ENCODE measurements at places on chromosomes 5 and 9.
A peak's percentile ranks its signal among the peaks of the same experiment; 100 is the strongest.

DNA sequence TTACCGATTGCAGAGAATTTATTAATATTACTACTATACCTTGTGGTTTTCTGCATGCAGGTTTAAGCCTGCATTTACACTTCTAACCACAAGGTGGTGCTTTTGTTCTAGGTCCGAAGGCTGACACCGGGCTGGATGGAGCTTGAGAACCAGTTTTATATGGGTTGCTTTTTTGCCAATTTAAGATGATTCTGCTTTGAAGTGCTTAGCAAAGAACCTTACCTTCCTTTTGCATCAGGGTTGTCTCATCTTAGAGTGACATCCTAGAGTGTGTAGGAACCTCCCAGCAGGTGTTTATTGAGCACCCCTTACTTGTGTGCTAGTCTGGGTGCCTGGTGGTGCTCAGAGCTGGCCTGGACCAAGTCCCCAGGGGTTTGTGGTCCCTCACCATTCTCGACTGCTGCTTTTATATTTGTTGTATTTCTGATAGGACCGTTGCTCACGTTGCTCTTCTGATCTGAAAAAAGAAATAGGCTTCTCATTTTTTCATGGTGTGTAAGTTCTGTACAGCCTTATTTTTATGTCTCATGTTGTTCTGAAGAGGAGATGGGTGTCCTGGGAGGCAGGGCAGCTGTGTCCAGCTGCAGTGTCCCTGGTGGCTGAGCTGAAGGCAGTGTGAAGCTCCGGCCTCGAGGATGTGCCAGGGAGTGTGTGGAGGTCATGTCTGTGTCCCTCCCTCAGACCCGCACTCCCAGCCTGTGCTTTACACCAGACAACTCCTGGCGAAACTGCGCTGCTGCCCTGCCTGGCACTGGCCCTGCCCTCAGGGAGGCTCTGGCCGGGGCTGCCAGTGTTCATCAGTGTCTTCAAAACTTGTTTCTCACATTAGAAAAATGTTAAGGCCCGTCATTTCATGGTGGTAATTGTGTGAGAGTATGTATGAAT is 54.3 kb downstream of the EHMT1 start:
- DNase-seq, result peak; percentile 31

DNA sequence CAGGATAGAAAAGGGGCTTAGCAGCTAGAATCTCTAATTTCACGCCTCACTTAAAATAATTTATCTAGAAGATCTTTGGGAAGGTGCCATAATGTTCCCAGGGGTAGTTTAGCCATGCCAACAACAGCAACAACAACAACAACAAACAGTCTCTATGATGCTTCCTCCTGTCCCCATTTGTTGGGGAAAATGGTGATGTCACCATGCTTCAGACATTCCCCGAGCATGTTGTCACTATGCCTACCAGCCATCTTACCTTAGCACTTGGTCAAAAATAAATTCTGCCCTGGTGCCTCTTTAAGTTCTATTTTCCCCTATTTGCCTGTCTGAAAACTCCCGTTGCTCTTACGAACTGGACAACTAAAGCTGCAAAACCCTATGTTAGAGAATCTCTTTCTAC is 76.6 kb downstream of the KCNN2 start:
- DNase-seq, result no peak

DNA sequence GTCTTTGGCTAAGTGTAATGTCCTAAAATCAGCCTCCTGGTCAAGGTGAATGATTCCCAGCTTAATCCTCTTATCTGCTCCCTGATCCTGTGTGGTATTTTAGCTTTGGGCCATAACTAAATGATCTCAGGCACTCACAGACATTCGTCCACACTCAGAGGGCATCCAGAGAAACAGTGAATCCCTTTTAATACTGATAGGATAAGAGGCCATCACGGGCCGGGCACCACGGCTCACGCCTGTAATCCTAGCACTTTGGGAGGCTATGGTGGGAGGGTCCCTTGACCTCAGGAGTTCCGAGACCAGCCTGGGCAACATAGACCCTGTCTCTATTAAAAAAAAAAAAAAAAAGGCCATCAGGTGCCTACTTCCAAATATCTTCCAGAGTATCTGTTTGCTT is 6.3 kb downstream of the PDCL start:
- no peak for DNase-seq

DNA sequence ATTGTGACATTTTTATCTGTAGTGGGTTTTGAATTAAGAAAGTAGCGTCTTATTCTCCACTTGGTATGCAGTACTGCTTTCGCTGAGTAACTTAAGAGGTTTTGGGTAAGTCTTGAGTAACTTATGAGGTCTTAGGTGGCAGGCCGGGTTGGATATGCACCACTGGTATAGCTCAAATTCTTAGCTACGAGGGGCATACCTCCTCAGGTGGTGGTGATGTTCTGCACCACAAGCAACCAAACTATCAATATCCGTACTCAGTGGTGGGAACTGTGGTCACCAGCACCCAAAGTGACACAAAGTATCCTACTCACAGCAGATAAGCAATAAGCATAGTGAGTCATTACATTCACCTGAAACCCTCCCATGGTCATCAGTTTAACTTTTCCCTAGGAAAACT is 13.7 kb downstream of the SMC2 start:
- DNase-seq, result no peak

GRCh38 chr9:95167998-95168397 is 149.5 kb downstream of the FANCC start:
- peak; percentile 33 for DNase-seq

GRCh38 chr5:59246882-59247281 is 646.6 kb downstream of the PDE4D start:
- no peak for DNase-seq
